ENCODE measurements at places on chromosomes 16 and 17. TPM values are rescaled to one million over a fixed set of nuclear protein-coding genes. Genes with fewer than 3 reads are reported as not detected.

GRCh38 chr17:30840771-30841170, 9.0 kb downstream of the ATAD5 start:
- H3K36me3 ChIP-seq = peaks cover 32% of the 10 kb centered on the region
- H3K27me3 ChIP-seq = no peaks in the 10 kb centered on the region
- no peaks in the 10 kb centered on the region for H3K4me1 ChIP-seq
- H3K4me3 ChIP-seq = no peak overlapping the region

Gene TBC1D3G
- total RNA-seq = not detected

DNA sequence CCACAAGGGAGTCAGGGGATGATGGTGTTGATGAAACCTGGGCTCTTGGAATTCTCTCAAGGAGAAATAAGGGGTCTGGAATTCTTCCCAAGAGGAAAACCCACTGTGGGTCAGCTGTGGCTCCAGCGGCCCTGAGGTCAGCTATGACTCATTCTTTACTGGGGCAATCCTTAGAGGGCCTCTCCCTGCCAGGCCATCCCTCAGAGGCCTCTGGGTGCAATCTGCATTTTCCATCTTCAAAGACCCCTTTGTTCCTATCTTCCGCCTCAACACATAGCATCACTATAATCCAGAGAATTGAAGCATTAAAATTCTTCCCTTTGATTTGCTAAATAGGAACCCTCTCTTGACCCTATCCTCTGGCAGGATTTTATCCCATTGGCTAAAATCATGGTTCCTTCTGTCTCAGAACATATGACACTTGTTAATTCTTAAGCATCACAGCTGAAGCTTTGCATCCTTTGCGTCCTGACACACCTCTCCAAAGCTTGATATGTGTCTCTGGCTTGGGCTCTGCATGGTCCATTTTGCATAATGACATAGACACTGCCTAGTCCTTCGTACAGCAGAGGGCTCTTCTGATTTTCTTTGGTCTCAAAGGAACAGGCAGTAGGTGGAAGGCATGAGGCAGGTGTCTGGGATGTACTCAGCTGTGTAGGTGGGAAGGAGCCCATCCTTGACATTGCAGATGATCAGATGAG, 4.4 kb upstream of the KRT37 start:
- DNase-seq = no peak
- H3K4me3 ChIP-seq = no peak overlapping the region
- no peaks in the 10 kb centered on the region for H3K27me3 ChIP-seq
- no peaks in the 10 kb centered on the region for H3K36me3 ChIP-seq

DNA sequence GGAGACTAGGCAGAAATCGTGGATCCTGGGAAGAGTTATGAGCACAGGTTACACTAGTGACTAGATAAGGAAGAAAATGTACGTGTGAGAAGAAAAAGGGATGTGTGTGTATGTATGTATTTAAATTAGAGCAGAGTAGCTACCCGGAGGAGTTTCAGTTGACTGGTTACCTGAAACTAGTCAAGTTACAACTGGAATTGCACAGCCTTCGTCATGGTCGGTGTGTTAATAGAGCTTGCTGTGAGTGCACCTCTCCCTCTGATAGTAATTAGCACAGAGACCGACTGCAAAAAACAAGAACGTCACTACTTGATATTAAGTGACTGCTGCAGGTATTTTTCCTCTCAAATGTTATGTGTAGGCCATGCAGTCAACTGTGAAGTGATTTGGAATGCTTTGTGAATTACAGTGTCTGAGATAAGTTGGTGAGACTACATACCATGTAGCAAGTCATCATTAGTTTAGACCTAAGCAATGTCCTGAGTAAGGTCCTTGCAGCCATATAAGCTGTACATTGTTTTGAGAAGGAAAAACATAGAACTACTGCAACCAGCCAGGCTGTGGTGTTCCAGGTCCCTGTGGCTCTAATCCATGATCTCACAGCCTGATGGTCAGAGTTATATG, 95.7 kb downstream of the WNT3 start:
- no peaks in the 10 kb centered on the region for H3K27me3 ChIP-seq
- H3K27ac ChIP-seq = no peak overlapping the region
- H3K4me1 ChIP-seq = no peaks in the 10 kb centered on the region
- H3K4me3 ChIP-seq = no peak overlapping the region
- H3K36me3 ChIP-seq = no peaks in the 10 kb centered on the region
- DNase-seq = no peak

Gene IL34
- 0.35 TPM for total RNA-seq

Gene SEPTIN1
- total RNA-seq = 233 TPM

DNA sequence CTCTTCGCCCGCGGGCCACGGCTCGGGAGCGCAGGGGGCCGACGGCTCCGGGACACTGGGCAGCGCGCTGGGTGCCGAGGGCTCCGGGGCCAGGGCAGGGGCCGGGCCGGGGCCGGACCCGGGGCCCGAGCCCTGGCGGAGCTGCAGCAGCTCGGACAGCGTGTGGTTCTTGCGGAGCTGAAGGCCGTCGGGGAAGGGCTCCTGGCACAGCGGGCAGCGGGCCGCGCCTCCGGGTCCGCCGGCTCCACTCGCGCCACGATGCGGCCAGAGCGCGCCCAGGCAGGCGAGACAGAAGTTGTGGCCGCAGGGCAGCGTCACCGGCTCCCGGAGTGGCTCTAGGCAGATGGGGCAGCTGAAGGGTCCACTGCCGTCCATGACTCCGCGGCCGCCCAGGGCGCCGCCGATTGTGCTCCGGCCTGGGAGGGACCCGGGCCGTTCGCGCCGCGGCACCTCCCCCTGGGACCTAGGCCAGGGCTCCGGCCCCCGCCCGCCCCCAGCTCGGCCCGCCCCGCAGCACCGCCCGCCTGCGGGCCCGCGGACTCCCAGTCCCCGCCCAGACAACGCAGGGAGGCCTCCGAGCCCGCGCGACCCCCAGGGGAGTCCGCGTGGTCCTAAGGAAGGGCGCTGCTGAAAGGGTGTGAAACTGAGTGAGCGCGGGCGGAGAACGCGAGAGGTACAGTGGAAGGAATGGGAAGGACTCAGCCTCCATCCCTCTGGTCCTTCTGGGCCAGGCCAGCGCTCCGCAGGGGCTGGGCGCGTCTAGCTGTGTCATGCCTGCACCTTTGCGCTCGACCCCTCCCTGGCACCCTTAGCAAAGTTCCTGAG, at the start of gene TRIM47:
TSS of gene TRIM47 (minus strand) at position 408 of the 825 bp plus-strand sequence. CDS start at position 375, 33 bp downstream.
- peak within 1 kb of the TSS; percentile 60 for H3K27ac ChIP-seq
- H3K4me3 ChIP-seq = peak within 1 kb of the TSS; percentile 94
- peak; percentile 28 for DNase-seq
- H3K4me1 ChIP-seq = peaks cover 32% of the 10 kb centered on the region

DNA sequence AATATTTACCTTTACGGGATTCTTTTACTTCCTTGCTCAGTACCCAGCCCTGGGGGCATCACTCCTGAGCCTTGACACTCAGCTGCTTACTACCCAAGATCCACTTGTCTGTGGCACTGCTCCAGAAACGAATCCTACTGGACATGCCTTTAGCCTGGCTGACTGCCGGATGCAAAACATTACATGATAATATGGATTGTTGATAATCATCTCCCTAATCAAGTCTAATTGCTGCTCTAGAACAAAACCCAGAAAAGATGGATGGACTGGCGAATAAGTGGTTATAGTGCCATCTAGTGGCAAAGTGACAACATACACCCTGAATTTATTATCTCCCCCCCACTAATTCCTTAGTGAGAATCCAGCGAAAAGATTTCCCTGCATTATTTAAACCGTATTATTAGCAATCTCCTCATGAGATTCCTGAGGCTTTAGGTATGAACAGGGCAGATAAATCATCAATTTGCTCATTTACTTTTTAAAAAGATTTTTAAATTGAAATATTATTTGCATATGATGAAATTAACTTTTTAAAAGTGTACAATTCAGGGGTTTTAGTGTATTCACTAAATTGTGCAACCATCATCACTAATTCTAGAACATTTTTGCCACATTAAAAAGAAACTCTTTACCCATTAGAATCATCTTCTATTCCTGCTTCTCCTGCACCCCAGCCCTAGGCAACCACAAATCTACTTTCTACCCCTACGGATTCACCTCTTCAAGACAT, 61.6 kb downstream of the RGS9 start:
- no peak for DNase-seq
- peaks cover 44% of the 10 kb centered on the region for H3K4me1 ChIP-seq
- peaks cover 13% of the 10 kb centered on the region for H3K27me3 ChIP-seq
- H3K36me3 ChIP-seq = no peaks in the 10 kb centered on the region
- H3K27ac ChIP-seq = no peak overlapping the region

Gene EXOC3L1
- not detected for total RNA-seq

DNA sequence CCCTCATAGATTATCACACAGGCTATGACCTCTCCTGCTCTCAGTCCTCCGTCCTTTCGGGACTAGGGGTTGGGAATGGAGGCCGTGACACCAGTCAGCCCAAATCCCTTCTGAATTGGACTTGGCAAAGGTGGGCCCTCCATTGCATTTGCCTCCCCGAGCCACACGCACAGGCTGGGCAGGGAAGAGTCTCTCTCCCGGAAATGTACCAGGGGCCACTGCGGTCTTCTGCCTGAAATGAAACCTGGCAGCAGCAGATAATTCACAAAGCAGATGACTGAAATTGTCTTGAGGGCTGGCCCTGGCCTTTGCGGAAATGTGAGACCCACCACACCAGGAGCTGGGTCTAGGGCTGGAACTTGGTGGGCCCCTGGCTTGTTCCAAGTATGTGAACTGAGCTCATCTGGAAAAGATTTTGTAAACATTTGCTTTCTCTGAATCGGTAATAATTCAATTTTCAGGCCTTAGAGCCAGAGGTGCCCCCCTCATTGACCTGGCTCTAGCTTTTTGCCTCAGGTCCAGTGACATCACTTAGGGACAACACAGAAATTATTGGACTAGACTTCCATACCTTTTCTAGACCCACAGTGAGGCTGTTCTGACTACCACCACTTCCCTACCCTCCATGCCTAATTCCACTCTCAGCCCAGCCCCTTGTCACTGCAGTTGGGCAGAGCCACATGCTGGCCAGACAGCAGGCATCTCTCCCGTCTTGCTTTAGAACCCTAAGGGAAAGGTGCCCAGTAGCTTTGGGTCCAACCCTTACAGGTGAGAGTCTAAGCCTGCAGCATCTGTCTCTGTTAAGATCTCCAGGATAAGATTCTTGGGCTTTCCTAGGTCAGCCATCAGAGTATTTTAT, 75.2 kb downstream of the CCDC182 start:
- peak overlapping the region; percentile 25 for H3K27ac ChIP-seq
- no peak overlapping the region for H3K4me3 ChIP-seq
- no peaks in the 10 kb centered on the region for H3K27me3 ChIP-seq
- DNase-seq = no peak
- peaks cover 33% of the 10 kb centered on the region for H3K4me1 ChIP-seq

Gene CYTH1
- 204 TPM for total RNA-seq

Gene ASB16
- total RNA-seq = 0.44 TPM

Gene BCAR1
- total RNA-seq = 1.2 TPM

GRCh38 chr16:87293990-87294389, 23.2 kb downstream of the C16orf95 start:
- H3K4me3 ChIP-seq = no peak overlapping the region
- H3K27ac ChIP-seq = no peak overlapping the region
- H3K27me3 ChIP-seq = no peaks in the 10 kb centered on the region
- no peak for DNase-seq
- peaks cover 4% of the 10 kb centered on the region for H3K36me3 ChIP-seq

GRCh38 chr17:7739746-7740145, 22.2 kb downstream of the DNAH2 start:
- H3K27ac ChIP-seq = no peak overlapping the region
- H3K4me3 ChIP-seq = no peak overlapping the region
- no peaks in the 10 kb centered on the region for H3K36me3 ChIP-seq
- DNase-seq = no peak
- peaks cover 26% of the 10 kb centered on the region for H3K27me3 ChIP-seq

GRCh38 chr16:24821129-24821528, 24.6 kb upstream of the SLC5A11 start:
- no peaks in the 10 kb centered on the region for H3K27me3 ChIP-seq
- no peak for DNase-seq

Gene NLRC3
- total RNA-seq = 24.1 TPM

DNA sequence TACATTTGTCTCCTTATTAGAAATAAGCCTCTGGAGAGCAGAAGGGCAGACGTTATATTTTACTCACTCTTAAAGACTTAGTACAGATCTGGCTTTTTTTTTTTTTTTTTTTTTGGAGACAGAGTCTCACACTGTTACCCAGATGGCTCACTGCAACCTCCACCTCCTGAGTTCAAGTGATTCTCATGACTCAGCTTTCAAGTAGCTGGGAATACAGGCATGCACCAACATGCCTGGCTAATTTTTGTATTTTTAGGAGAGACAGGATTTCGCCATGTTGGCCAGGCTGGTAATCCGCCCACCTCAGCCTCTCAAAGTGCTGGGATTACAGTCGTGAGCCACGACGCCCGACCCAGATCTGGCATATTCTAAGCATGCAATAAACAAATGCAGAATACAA, 36.4 kb upstream of the TMEM97 start:
- no peak for DNase-seq
- H3K27me3 ChIP-seq = peaks cover 38% of the 10 kb centered on the region

GRCh38 chr16:11272921-11273720, at the start of gene PRM3:
Gene PRM3 (minus strand): TSS chr16:11273629. CDS start chr16:11273595, 34 bp downstream.
- H3K4me1 ChIP-seq = no peaks in the 10 kb centered on the region
- DNase-seq = no peak
- no peak within 1 kb of the TSS for H3K4me3 ChIP-seq
- H3K36me3 ChIP-seq = no peaks in the 10 kb centered on the region
- no peaks in the 10 kb centered on the region for H3K27me3 ChIP-seq

Gene SOCS1
- 93.7 TPM for total RNA-seq
